T-cell (primary cell): ENCODE measurements at places on chromosomes 1 and 21.

DNA sequence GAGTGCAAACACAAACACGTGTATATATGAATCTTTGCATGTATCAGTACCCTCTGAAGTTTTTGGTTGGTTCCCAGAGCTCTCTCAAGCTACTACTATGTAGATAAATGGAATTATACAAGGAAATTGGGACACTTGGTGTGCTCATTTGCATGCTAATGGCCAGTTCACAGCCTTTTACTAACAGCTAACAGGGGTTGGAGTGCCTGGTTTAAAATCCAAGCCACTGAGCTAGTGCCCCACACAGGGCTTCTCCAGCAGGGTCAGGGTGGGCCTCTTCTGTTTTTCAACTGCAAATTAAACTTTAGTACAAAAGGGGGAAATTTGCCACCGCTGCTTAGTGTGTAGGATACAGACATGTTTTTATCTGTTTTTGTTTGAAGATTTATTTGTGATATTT lies 121.0 kb downstream of the ATP5PO start:
- no peak for DNase-seq

GRCh38 chr21:21740207-21740606 lies 742.0 kb downstream of the NCAM2 start:
- no peak for DNase-seq

DNA sequence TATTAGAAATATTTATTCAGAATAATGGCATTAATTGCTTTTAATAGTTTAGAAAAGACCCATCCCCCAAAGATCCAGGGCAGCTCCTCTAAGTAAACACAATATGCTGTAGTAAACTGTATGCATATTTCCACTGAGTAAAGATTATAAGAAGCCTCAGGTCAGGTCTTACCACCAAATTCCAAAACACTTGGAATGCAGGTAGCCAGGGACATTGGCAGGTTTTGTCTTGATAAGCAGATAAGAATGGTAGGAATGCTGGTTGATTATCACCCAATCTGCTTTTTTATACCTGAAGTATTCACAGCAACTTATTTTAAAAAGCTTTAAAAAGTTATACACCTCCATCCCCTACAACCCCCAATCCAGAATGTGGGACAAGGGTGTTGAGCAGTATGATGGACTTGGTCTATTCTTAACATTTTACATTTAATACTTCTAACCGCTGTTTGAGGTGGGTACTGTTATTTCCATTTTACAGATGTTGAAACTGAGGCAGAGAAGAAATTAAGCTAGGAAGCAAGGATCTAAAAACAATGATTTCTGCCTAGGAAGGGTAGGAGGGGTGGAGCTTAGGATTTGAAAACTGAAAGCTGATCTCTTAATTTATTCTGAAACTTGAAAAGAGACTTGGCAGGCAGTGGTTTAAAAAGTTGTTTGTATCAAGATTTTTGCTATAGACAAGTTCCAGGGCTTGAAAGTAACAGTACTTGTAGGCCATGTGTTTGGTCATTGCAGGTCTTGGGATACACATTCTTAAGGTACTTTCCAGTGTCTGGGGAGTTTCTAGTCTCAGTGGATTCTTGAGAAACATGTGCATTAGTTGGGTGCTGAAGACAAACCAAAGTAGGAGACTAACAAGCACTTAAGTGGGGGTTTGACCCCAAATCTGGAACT lies 15.6 kb upstream of the THEM4 start:
- DNase-seq = no peak

GRCh38 chr1:191279266-191279800 lies 801.7 kb upstream of the BRINP3 start:
- no peak for DNase-seq

- no peak for DNase-seq
These were observed 10.6 kb downstream of the VASH2 start for GRCh38 chr1:212960932-212961331.

- no peak for DNase-seq
These were observed 39.7 kb downstream of the UBE2U start for GRCh38 chr1:64242895-64243756.

GRCh38 chr1:38029081-38029681 lies 16.6 kb downstream of the UTP11 start:
- DNase-seq = no peak

DNA sequence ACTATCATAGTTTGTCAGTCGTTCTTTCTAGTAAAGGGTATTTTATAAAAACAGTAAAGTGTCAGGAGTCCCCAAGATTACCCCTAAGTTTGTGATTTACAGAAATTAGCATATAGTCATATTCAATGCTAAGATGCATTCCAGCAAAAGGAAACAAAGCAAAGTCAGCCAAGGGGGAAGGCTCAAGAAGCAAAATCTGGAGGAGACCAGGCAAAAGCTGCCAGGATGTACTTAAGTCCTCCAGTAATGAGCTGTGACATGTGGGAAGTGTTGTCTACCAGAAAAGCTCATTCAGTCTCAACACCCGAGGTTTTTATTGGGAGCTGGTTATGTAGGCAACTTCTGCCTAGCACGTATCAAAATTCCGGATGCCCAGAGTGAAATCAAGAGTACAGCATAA lies 373.4 kb upstream of the TMPRSS15 start:
- DNase-seq = no peak

DNA sequence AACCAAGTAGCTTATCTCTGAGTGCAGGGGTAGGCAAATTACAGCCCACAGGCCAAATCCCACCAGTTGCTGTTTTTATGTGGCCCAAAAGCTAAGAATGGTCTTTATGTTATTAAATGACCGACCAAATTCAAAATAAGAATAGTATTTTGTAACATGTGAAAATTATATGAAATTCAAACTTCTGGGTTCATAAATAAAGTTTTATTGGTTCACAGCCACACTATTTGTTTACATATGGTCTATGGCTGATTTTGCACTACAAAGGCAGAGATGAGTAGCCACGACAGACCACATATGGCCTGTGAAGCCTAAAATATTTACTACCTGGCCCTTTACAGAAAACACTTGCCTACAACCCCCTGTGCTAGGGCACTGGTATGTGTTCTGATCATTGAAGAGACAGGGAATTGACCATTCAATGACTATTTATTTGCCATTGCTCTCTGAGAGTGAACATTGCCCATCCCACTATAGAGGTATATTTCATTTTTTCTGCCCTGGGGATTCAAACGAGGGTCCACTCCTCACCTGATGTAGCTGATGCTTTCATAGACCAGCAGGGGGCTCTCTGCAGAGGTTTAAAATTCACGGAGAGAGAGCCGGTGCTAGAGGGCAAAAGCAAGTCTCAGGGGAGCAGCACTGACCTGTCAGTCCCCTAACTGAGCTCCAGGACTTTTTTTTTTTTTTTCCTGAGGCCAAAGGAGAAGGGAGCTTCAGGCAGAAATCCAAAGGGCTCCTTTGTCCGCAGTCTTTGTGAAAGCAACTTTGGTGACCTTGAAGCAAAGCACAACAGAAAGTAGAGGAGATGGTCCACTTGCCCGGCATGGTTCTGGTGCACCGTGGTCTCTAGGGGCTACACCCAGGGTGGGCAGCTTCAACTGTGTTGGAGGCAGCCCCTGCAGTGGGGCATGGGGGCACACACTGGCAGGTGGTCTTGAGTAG lies 7.3 kb upstream of the GNL2 start:
- DNase-seq = peak; percentile 4

DNA sequence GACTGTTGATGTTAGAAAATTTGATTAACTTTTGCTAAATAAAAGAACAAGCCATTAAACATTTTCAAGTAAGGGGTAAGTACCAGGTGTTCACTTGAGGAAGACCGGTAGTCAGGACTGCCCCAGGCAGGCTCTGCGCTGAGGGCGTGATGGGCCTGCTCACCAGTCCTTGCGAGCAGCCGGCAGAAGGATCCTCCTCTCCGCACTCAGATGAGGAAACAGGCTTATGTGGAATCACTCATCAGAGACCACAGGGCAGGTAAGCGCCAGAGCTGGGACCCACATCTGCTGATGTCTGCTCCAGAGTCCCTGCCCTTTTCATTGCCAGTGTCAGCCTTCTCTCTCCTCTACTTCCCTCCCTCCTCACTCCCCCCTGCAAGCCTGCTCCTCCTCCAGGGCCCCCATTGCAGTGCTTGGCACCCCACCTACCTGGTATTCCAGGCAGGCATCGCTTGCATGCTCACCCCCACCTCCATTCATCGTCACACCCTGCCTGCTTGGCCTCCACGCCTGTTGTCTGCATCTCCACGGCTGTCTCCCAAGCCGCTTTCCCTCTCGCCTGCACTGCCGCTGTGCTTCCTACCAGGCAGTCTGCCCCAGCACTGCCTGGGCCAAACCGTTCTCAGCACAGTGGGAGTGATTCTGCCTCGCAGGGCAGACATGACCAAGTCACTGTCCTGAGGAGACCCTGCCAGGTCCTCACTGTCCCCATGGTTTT lies 24.7 kb upstream of the KDM4A start:
- no peak for DNase-seq

- no peak for DNase-seq
These were observed 75.0 kb upstream of the SELENON start for GRCh38 chr1:25724966-25725365.

DNA sequence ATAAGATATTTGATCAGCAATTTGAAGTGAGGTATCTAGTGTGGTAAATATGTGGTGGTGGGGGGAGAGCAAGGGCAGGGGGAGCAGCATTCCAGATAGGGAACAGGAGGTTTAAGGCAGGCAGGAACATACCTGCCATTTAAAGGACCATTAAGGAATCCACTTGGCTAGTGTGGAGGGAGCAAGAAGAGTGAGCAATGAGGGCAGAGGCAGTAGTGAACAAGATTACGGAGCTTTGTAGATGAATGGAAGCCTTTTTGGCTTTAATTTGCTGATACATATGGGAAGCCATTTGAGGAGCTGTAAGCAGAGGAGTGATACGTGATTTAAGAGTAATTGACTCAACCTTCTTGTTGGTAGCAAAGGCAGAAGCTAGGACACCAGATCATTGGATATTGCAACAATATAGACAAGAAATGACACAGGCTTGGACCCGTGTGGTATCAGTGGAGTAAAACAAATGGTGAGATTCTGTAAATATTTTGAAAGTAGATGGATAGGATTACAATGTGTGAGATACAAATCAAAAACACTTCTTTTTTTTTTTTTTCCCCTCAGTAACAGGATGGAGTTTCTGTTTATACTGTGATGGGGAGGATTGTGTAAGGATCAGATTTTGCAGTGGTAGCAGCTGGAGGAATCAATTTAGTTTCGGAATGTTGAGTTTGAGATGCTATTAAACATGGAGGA lies 73.8 kb upstream of the B3GALT2 start:
- no peak for DNase-seq

DNA sequence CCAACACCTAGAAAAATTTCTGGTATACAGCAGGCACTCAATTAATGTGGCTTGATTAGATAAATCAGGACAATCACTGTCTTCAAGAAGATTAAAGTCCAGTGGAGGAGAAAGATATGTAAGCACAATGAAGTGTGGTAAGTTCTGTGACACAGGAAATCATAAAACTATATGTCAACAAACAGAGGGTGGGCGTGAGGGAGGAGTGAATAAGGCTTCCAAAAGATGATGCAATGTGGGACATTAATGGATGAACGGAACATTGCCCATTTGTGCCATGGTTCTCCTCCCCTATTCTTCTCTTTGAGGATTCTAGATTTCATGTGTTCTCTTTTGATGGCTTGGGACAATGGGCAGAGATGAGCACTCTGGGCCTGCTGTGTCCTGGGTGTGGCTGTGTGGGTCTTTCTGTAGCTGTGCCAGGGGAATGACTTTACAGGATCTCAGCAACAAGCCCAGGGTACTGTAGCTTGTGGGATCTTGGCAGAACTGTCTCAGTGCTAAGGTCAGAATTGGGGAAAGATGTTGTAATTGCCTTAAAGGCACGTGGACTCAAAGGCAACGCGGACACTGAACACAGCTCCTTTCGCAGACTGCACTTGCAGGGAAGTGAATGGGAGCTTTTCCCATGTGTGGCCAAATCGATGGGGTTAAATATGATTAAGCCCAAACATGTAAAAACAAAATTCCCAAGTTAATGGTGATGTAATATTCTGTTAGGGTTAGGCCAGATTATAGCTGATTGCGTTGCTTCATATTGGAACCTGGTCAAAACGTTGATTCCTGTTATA lies 366.9 kb downstream of the TGFB2 start:
- DNase-seq = no peak
